Effector CD4-positive, alpha-beta T cell (primary cell): ENCODE measurements at places on chromosomes 11 and 22.

- DNase-seq, result no peak
These were observed 60.4 kb downstream of the LARGE2 start for GRCh38 chr11:45982656-45983470.

GRCh38 chr11:742156-742546 lies 5.1 kb upstream of the TALDO1 start:
- no peak for DNase-seq

DNA sequence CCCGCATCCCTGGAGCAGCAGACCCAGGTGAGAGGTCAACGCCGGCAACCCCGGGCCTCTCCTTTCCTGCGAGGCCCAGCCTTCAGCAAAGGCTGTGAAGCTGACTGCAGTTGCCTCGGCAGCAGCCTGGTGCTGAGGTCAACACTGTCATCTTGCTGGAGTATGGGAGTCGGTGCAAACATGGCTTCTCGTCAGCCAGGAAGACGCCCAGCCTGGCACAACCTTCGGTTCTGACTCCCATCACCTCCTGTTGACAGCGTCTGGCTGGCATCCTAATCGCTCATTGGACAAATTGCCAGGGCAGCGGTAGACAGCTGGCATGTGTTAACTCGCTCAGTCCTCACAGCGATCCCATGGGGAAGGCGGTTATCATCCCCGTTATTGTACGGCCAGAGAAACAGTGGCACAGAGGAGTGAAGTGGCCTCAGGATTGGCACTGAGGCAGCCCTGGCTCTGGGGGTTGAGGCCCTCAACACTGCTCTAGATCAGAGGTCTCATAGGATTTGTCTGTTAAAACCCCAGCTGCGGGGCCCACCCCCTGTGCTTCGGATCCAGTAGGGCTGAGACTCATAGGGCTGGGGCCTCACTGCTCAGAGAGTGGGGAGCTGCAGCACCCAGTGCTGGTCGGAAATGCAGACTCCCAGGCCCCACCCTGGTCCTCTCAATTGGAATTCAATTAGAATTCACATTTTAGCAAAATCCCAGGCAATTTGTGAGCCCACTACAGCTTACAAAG lies 39.3 kb upstream of the TP53I11 start:
- no peak for DNase-seq

- no peak for DNase-seq
These were observed 8.0 kb downstream of the IL10RA start for GRCh38 chr11:117993988-117994745.

GRCh38 chr11:64718084-64718779 lies 4.8 kb downstream of the NRXN2 start:
- DNase-seq, result no peak

DNA sequence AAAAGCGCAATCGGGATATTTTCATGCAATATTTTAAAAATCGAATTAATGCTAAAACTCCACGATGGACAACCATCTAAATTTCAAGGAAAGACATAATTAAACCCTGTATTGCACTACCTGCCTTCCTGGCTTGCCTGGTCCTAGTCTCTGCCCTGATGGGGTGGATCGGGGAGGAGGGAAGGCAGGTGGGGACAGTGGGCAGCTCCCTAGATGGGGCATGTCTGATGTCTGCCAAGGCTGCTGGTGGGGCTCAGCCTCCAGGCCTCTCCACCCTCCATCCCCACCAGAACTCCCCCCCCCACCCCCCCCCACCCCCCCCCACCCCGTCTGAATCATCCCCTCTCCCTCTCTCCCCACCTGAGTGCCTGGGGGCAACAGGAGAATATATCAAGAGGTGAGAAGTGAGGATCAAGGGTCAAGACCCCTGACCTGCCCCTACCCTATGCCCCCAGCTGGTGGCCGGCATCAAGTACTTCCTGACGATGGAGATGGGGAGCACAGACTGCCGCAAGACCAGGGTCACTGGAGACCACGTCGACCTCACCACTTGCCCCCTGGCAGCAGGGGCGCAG lies 650 bp downstream of the CST6 start:
- DNase-seq, result no peak
